ENCODE measurements at places on chromosomes 7 and 10.

GRCh38 chr7:34311591-34311990 is 346.4 kb upstream of the NPSR1 start:
- no peaks in the 10 kb centered on the region for H3K27me3 ChIP-seq
- H3K4me3 ChIP-seq = no peak overlapping the region
- H3K27ac ChIP-seq = no peak overlapping the region
- DNase-seq = no peak
- H3K36me3 ChIP-seq = no peaks in the 10 kb centered on the region
- H3K4me1 ChIP-seq = no peaks in the 10 kb centered on the region

- no peak for DNase-seq
- no peaks in the 10 kb centered on the region for H3K27me3 ChIP-seq
- peaks cover 17% of the 10 kb centered on the region for H3K4me1 ChIP-seq
- H3K27ac ChIP-seq = no peak overlapping the region
- H3K36me3 ChIP-seq = no peaks in the 10 kb centered on the region
- no peak overlapping the region for H3K4me3 ChIP-seq
These were observed 102.7 kb upstream of the FAM3C start for GRCh38 chr7:121498816-121499215.

GRCh38 chr7:99473315-99473596 is 566 bp downstream of the ZNF789 start:
- peak; percentile 20 for DNase-seq
- H3K4me1 ChIP-seq = peaks cover 39% of the 10 kb centered on the region
- H3K27ac ChIP-seq = peak overlapping the region; percentile 88
- peaks cover 4% of the 10 kb centered on the region for H3K36me3 ChIP-seq

DNA sequence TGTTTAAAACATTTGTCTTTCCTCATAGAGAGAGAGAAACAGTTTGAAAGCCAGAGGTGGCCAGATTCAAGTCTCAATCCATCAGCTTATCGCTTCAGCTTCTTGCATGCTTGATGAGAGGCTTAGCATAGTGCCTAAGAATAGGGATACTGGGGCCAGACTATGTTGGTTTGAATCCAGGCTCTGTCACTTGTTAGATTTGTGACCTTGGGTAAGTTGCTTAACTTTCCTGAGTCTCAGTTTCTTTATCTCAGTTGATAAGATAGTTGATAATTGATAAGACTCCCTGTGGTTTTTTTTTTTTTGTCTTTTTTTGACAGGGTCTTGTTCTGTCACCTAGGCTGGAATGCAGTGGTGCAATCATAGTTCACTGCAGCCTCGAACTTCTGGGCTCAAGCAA is 12.1 kb upstream of the CDK6 start:
- DNase-seq = no peak
- H3K27me3 ChIP-seq = peaks cover 8% of the 10 kb centered on the region
- H3K4me3 ChIP-seq = no peak overlapping the region
- H3K36me3 ChIP-seq = no peaks in the 10 kb centered on the region
- H3K4me1 ChIP-seq = peaks cover 7% of the 10 kb centered on the region
- H3K27ac ChIP-seq = no peak overlapping the region

DNA sequence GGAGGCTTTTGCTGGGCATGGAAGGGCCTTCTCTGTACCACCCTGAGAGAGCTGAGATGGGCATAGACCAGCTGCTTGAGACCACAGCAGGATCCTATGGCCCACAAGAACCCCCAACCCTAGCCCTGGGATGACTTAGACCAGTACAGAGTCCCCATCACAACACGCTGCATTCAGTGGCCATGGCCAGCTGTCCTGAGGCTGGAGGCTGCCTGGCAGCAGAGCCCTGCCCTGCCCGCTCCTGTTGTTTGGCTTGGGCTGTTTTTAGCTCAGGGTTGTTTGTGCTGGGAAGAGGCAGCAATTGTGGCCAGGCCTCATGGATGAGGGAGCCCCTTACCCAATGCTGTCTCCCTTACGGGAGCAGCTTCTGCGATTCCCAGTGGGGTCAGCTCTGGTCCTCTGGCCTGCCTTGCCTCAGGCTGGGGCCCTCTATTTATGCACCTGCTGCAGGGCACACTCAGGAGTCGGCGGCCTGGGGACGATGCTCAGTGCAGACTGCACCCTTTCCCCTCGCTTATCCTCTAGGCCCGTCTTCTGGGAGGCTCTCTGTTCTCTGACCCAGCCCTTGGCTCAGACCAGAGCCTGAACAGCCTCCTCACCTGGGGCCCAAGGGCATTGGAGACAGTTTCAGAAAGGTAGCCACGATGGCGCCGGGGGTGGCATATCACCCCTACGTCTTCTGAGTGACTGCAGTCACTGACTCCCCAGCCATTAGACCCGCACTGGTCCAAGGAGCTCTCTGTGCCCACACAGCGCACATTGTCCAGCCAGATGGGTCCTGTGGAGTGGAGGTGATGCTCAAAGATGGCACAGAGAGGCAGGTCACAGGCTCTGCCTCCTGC is 6.3 kb downstream of the LOXL4 start:
- H3K4me3 ChIP-seq = no peak overlapping the region
- H3K4me1 ChIP-seq = no peaks in the 10 kb centered on the region
- DNase-seq = no peak

DNA sequence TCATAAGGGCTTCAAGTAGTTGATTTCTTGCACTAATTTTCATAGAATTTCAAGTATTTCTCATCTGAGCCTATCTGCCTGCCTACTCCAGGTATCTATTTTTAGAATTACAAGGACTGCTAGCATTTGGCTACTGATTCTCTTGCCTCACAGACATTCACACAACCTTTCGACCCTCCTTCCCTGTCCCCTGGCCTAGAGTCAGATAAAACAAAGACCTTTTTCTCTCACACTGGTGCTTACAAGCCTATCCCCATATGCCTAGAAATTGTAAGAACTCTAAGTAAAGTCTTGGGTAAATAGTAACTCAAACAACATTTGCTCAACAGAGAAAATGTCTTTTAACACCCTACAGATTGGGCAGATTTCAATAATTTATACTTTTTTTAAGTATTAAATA is 6.3 kb downstream of the GPAM start:
- peaks cover 33% of the 10 kb centered on the region for H3K36me3 ChIP-seq
- no peak overlapping the region for H3K27ac ChIP-seq
- no peak overlapping the region for H3K4me3 ChIP-seq
- H3K27me3 ChIP-seq = no peaks in the 10 kb centered on the region
- no peak for DNase-seq
- no peaks in the 10 kb centered on the region for H3K4me1 ChIP-seq

DNA sequence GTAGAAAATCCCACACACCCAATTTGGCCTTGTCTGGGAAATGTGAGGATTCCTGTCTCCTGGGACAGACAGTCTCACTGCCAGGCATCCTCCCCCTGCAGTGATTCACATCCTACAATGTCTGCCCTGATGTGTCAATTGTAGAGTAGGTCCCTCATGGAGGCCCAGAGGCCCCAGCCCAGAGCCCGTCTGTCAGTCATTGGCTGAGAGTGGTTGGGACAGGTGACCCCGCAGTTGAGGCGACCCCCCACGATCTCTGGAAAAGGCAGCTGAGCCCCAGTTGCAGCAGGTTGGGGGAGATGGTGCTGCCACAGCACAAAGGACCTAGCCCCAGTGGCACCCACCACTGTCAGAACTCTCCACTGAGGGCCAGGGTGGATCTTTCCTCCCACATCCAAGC is 84.3 kb upstream of the INSIG1 start:
- H3K4me1 ChIP-seq = peaks cover 34% of the 10 kb centered on the region
- peaks cover 5% of the 10 kb centered on the region for H3K27me3 ChIP-seq
- no peaks in the 10 kb centered on the region for H3K36me3 ChIP-seq
- peak overlapping the region; percentile 29 for H3K27ac ChIP-seq
- peak; percentile 51 for DNase-seq

- no peak overlapping the region for H3K27ac ChIP-seq
- H3K27me3 ChIP-seq = peaks cover 19% of the 10 kb centered on the region
- no peak for DNase-seq
- H3K4me1 ChIP-seq = no peaks in the 10 kb centered on the region
- H3K36me3 ChIP-seq = no peaks in the 10 kb centered on the region
These were observed 4.9 kb upstream of the FOXL3 start for GRCh38 chr7:284762-285722.

DNA sequence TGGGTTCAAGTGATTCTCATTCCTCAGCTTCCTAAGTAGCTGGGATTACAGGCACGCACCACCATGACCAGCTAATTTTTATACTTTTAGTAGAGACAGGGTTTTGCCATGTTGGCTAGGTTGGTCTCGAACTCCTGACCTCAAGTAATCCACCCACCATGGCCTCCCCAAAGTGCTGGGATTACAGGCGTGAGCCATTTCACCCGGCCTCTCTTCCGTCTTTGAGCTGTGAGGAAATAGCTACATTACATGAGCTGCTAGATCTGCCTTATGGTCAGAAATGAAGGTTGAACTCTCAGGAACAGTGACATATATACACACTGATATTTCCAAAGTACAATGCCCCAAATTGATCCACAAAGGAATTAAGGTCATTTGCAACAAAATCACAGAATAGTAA is 2.4 kb downstream of the BLVRA start:
- peaks cover 62% of the 10 kb centered on the region for H3K4me1 ChIP-seq
- H3K27me3 ChIP-seq = peaks cover 8% of the 10 kb centered on the region
- H3K4me3 ChIP-seq = no peak overlapping the region
- H3K36me3 ChIP-seq = no peaks in the 10 kb centered on the region
- H3K27ac ChIP-seq = no peak overlapping the region

DNA sequence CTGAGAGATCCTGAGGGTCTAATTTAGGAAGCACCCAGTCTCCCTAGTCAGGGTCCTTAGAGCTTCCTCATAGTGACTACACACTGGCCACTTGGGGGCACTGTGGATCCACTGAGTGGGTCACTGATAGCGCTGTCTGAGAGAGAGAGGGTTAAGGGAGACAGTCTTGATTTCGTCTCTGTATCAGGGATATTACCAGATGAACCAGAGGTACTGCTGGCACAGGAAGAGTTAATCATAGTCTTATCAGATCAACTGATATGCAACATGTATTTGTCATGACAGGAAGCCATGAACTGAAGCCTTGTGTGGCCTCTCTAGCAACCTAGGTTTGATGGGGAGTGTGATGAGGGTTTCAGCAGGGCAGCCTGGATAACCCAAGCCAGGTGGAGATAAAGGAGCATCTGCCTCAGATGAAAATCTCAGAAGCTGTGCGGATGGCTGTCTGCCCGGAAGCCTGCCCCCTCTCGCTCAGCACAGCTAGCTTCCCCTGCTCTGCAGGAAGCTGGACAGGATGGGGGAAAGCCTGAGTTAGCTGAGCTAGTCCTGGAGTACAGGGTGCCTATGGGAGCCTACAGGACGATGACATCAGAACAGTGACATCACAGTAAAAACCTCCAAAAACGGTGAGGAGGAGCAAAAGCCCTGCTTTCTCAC is 214.0 kb upstream of the PRSS1 start:
- peak overlapping the region; percentile 67 for H3K4me3 ChIP-seq
- H3K27me3 ChIP-seq = peaks cover 3% of the 10 kb centered on the region
- peak; percentile 89 for DNase-seq
- no peaks in the 10 kb centered on the region for H3K36me3 ChIP-seq

Measured in activated CD4-positive, alpha-beta memory T cell treated with anti-CD3 and anti-CD28 coated beads for 36 hours (primary cell).